GM23338 (cell line): ENCODE measurements at places on chromosomes 7 and 10.

DNA sequence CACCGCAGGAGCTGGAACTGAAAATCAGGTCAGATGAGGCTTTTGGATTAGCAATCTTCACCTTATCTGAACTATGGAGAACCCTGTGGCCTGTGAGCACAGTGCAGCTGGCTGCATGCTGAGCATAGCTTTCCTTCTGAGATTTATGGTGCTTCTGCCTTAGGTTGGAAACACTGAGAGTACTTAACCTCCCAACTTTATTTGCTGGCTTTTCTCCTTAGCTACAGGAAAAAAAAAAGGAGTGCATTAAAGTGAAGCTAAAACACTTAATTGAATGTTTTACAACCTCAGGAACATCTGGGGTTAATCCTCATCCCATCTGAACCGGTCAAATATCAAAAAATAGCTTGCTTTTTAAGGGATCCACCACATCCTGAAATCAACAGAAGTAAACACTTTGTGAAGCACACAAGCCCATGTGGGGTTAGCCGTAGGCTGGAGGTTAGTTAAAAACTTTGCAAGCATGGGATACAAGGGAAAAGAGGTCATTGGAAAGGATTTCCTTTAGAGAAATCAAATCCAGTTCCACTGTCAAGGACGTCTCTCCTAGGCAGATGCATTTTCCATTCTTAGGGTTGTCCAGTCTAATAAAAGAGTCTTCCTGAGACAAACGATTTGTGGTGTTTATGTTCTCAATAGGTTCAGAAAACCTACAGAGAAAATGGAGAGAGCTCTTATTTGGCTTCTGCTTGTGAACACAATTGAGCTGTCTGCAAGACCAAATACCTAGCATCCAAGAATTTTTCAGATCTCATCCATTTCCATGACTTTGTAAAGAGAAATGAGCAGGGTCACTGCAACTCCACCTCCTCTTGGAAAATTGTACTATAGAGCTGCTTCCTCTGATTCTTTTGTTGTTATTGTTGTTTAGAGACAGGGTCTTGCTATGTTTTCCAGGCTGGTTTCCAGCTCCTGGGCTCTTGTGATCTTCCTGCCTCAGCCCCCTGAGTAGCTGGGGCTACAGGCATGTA is 470.4 kb upstream of the IGFBP3 start:
- DNase-seq, result no peak

GRCh38 chr10:133221331-133221730 is 8.7 kb upstream of the UTF1 start:
- DNase-seq, result no peak

DNA sequence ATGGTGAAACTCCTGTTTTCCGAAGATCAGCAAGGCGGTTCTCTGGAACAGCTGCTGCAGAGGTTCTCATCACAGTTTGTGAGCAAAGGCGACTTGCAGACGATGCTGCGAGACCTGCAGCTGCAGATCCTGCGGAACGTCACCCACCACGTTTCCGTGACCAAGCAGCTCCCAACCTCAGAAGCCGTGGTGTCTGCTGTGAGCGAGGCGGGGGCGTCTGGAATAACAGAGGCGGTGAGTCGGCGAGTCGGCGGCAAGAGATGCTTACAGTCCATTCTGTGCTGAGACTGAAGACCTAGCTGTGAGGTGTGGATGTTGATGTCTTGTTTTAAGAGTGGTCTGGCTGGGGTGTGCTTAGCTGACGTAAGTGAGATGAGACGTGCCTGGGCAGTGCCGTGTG is 16.2 kb upstream of the GET4 start:
- no peak for DNase-seq

DNA sequence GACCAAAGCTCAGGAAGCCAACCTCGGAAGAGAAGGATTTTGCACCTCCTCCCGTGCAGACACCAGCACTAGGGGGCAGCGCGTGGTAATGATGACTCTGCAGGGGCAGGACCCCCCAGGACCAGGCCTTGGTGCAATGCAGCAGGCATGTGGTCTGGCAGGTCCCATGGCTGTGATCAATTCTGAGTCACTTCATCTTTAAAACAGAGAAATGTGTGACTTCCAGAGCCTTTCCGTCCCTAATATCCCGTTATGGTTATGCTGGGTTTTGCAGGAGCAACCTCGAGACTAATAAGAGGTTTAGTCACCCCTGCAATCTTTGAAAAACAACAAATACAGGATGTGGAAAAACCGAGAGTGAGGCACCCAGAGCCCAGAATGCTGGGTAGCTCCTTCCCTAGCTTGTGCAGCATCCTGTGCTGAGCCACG is 30.2 kb upstream of the GJD4 start:
- peak; percentile 61 for DNase-seq

DNA sequence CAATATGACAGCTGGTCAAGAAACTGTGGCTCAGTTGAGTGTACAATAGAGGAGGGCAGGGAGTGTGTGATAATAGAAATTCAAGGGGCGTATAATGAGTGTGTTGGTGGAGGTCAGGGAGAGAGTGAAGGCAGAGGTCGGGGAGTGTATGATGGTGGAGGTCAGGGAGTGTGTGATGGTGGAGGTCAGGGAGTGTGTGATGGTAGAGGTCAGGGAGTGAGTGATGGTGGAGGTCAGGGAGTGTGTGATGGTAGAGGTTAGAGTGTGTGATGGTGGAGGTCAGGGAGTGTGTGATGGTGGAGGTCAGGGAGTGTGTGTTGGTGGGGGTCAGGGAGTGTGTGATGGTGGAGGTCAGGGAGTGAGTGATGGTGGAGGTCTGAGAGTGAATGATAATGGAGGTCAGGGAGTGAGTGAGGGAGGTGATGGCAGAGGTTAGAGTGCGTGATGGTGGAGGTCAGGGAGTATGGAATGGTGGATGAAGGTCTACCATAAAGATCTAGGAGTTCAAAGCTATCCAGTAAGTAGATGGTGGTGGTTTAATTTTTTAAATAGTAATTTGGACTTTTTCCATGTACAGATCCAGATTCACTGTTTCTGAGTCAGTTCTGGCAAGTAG is 57.7 kb upstream of the TNS3 start:
- DNase-seq, result no peak

DNA sequence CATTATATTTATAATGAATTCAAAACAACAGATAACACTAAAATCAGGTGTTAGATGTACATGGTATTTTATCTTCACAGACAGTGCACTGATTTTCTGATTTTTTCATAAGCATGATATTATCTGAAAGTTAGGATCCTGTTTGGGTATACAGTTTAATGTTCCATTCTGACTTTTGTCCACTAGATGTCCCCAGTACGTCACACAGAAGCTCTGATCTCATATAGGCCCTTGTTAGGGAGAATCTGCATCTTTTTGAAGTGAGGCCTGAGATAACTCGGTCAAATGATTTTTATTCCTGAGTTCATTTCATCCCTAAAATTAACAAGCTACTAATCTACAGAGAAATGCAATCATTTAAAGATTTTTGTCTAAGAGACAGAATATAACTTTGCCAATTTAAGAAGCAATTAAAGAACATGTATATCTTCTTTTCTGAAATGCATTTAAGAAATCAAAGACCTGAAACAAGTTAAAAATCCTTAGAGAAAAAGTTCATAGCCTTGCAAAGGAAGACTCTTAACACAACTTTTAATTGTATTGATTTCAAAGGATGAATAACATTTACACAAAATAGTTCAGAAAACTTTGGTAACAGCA is 72.0 kb upstream of the TES start:
- peak; percentile 77 for DNase-seq

GRCh38 chr10:5450605-5451384 is 38.4 kb downstream of the NET1 start:
- DNase-seq, result no peak

DNA sequence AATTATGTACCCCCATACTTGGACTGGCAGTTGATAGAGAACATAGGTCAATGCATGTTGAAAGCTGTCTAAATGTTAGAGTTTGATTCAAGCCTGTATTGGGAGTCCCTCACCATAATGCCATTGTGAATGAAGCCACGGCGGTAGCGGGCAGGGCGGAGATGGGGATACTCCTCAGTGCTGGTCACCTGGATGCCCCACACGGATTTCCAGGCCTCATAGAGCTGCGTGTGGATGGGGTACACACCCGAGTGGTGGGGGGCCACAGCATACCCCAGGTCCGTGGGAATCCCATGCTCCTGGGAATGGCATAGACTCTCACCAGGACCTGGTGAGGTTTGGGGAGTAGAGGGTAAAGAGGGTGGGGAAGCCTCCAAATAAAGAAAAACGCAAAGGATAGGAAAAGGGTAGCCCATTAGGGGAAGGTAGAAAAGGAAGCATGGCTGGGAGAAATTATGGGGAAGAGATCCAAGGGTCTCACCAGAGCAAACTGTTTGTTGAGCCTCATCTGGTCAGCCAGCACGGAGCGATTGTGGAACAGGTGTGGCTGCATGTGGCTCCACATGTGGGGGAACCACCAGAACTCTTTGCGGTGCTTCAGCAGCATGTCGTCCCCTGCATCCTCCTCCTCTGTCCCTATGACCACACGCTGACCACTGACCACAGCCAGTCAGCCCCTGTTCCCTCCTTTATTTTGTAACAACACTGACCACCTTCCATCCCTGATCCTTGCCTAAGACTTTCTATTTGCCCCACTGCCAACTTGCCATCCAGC is 5.0 kb downstream of the NDST2 start:
- no peak for DNase-seq

DNA sequence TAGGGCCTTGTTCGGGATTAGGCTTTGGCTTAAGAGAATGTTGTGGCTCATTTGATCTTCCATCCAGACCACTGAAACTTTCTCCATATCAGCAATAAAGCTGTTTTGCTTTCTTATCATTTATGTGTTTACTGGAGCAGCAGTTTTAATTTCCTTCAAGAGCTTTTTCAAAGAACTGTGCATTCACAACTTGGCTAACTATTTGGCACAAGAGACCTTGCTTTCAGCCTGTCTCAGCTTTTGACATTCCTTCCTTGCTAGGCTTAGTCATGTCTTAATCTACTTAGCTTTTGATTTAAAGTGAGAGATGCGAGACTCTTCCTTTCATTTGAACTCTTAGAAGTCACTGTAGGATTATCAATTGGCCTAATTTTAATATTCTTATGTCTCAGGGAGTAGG is 19.1 kb upstream of the AKR1B1 start:
- DNase-seq, result no peak
